ENCODE measurements at places on chromosomes 4 and X. TPM values are rescaled to one million over a fixed set of nuclear protein-coding genes. Genes with fewer than 3 reads are reported as not detected.

- DNase-seq, result no peak
These were observed 18.8 kb upstream of the RASL11B start for GRCh38 chr4:52843351-52843750.

DNA sequence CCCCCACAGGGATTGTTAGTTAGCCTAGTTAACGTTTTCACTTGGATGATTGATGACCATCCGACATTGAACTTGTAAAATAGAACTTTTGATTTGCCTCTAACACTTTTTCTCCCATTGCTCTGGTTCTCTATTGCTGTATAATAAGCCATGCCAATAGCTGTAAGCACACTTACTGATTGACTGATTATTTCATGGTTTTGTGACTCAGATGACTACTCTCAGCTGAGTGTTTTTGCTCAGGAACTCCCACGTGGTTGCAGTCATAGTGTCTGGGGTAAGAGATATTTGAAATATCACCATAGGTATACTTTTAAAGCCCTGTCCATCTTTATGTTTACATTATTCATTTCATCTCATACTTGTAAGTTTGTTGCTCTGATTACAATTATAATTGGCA lies 1285.5 kb downstream of the STIM2 start:
- DNase-seq, result no peak

- DNase-seq, result peak; percentile 50
These were observed 511 bp downstream of the PPM1K start for GRCh38 chr4:88283661-88284438.

Gene ARMCX6
- total RNA-seq, result 26.7 TPM

DNA sequence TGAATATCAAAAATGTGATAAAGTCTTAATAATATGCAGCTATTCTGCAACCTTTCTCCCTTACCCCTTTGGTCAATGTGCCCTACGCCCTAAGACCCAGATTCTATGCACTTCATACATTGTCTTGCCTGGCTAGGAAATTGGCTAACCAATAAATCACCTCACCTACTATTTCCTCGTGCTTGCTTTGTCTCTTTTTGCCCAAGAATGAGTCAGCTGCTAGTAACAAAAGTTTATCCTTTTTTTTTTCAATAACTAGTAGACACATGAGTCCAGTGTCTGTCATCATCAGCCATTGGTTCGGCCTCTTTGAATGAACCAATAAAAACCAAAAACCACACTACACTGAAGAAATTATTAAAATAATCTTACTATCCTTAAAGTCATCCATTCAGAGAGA lies 387.1 kb downstream of the PPP3CA start:
- no peak for DNase-seq

DNA sequence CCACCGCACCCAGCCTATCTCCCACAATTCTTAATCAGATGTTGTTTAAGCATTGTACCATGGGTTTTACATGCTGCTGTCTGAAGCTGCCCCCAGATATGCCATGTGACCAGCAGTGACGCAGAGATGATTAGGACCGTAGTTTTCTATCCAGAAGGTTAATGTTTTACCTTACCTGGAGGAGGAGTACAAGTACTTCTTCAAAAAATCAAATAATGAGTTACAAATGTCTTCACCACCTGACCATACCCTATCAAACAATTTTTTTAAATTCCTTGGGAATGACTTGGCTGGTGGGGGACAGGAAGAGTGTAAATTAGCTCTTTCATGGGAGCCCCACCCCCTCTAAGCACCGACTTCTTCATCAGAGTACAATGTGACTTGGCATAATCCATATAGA lies 16.2 kb upstream of the SGMS2 start:
- no peak for DNase-seq

DNA sequence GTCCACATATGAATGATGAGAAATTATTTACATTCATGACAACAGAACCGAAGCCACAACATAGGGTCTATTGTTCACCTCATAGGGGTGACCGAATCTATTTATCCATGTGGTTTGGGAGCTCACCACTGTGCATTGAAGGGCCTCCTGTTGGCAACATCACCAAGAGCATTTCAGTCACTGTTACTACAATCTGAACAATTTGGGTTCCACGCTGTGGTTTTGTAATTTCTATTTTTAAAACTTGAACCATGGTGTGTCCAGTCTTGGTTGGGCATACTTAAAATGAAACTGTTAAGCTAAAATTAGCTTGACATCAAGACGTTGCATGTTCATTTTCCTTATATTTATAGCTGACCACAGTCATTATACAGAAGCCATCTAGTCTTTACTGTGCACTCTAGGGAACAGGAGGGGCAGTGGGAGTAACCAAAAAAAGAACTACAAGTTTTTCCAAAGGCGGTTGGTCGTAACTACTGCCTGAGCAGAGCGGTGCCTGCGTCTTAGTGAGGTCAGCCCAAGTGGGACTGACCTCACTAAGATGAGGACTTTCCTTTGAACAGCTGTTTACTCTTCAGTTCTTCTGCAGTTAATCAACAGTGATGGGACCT lies 192.1 kb downstream of the SPRY1 start:
- DNase-seq, result peak; percentile 60

- DNase-seq, result no peak
These were observed 315.4 kb upstream of the GRIA3 start for GRCh38 chrX:122868631-122869030.

Gene FAM184B
- total RNA-seq, result 0.18 TPM

DNA sequence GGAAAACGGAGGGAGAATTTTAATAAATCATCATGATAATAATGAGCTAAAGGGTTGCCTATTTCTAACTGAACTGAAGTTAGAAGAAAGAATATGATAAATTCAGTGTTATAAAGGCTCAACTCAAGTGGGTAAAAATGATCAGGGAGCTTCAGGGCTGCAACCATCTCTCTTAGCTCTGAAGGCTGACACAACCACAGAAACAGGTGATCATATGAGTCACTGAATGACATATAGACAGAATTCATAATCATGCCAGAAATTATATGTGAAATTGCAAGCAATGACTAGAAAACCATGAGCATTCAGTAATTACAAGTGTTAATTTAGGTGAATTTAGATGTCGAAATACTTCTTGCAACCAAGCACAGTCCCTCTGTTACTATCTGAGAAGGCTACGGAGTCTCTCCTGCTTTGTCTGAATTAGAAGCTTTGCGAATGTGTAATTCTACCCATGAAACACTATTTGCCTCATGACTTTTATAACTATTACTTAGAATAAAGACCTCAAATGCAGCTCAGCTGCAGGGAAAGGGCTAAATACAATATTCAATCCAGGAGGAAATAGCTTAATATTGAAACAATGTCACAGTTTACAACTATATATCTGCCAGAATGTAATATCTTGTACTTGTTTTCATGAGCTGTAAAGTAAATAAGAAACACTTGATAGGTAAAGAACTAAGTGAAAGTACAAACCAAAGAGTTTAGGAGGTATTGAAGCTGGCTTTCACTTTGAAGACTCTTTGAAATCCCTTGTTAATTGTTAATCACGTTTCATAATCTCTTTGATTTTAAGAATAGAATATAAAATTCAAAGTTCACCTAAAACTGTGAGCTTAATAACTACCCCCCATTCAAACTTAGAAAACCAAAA lies 1972.6 kb downstream of the ARAP2 start:
- DNase-seq, result no peak

Gene PABPC4L
- total RNA-seq, result 0.72 TPM

DNA sequence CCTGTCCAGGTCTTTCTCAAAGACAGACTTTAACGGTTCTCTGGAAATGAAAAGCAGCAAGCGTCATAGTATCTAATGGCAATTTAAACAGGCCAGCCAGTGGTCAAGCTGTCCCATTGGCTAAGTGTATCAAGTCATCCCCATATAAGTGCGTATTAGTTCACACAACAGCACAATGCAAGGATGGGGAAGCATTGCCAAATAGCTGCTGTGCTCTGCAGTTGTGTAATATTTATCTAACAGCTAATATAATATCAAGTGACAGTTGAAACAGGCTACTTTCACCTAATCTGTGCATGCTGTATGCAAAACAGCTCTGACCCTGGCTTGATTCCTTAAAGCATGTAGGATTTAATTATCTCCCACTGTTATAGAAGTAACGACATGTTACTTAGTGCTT lies 134.8 kb upstream of the PPARGC1A start:
- DNase-seq, result peak; percentile 77

Gene STOX2
- 5.4 TPM for total RNA-seq

Gene NDP
- total RNA-seq, result 0.28 TPM

Gene FHIP1A
- 0.18 TPM for total RNA-seq

Gene RTL3
- total RNA-seq, result 1.1 TPM

Gene FAM9B
- total RNA-seq, result not detected

DNA sequence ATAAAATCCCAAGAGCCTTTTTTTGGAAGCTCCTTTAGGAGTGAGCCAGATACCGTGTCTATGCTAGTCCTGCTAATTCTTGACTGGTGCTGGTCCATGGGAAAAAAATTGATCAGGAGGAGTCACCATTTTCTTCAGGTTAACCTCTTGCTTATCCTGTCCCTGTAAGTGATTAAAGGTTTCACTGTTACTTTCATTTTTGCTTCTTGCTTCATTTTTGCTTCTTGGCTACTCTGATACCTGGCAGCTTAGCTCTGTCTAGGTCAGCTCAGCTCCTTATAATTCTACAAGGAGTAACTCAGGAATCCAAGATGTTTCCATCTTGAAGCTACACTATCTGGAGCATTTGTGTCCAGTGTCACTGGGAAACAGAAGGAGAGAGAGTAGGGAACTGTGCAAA lies 45.7 kb downstream of the AFM start:
- DNase-seq, result no peak

Gene LIMCH1
- 2.9 TPM for total RNA-seq
